ENCODE measurements at places on chromosomes 2 and 18.
A peak's percentile ranks its signal among the peaks of the same experiment; 100 is the strongest.

DNA sequence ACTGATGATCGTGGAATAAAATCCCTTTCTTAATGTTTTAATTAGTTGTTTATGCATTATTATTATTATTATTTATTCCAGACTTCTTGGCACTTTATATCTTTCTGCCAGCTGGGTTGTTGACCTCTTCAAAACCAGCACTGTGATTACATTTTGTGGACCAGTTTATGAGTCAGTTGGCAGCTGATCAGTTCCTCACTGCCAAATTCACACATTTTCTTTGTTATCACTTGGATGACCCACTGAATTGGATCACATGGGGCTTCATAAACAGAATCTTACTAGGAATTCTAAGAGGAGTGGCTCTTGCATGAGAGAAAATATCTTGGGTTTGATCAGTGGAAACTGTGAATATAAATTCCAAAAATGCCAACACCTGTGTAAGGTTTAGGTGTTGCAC is 321.8 kb upstream of the SPRED2 start:
- no peak for DNase-seq

DNA sequence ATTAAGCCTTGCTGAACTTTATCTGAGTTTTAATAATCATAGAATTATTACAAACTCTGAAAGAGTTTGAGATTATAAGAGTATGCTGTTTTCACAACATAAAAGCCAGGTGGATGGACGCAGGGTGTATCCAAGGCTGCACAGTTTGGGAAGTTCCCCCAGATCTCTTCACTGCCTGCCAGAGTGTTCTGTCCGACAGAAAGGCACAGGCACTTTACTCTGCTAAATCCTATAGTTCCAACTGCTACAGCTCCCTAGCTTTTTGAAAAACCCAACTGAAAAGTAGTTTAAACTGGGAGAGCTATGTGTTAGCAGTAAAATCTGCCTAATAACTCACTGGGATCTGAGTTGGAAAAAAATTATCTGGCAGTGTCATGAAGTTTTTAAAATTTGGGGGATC is 38.0 kb downstream of the MFSD6 start:
- no peak for DNase-seq

DNA sequence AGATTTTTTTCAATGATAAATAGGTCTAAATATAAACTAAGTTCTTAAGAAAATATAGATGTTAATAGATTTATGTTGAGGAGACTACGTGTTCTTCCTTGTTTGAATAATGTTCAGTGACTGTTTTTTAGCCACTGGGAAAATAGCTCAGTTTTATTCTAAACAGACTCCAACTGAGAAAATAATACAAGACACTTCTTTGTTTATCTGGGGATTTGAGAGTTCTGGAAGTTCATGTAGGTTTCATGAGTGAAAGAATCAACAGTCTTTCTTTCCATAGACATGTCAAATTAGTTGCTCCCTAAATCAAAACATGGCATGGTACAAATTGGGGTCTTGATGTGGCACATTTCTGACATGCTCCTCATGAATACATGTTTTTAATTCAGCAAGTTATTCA is 177.7 kb downstream of the MREG start:
- no peak for DNase-seq

- DNase-seq, result no peak
These were observed 2.6 kb downstream of the ATP5F1A start for GRCh38 chr18:46095532-46095931.

DNA sequence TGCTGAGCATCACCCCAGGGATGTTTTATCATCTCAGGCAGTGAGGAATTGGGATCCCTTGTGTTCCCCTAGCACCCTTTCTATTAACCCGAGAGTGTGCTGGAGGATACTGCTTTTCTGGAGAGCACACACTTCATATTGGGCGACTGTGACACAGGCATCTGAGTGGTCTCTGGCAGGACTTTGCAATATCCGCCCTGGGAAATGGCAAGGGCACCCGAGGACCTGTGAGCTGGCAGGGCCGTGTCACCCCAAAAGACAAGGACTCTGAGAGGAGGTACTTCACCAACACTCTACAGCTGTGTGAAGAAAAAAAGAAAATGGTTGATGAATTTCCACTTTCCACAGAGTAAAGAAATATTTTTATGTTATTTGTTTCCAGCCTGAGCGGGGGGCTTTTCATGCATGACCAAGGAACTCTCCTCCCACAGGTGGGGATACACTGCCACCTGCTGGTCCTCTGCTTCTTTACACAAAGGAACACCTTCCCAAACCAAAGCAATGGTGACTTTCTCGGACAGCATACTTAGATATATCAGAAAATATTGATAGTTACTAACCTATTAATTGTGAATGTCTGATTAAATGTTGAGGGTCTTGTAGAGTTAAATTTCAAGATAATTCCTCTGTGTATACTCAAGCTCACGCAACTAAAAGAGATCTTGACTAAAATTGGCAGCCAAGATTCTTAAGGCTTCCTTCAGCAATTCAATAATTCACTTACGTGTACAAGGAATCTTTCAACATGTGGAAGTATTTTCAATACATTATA is 45.9 kb upstream of the REG3G start:
- DNase-seq, result no peak

- no peak for DNase-seq
These were observed 1.4 kb upstream of the NRP2 start for GRCh38 chr2:205680903-205681302.

- DNase-seq, result no peak
These were observed 706 bp upstream of the BCL11A start for GRCh38 chr2:60554074-60554645.

DNA sequence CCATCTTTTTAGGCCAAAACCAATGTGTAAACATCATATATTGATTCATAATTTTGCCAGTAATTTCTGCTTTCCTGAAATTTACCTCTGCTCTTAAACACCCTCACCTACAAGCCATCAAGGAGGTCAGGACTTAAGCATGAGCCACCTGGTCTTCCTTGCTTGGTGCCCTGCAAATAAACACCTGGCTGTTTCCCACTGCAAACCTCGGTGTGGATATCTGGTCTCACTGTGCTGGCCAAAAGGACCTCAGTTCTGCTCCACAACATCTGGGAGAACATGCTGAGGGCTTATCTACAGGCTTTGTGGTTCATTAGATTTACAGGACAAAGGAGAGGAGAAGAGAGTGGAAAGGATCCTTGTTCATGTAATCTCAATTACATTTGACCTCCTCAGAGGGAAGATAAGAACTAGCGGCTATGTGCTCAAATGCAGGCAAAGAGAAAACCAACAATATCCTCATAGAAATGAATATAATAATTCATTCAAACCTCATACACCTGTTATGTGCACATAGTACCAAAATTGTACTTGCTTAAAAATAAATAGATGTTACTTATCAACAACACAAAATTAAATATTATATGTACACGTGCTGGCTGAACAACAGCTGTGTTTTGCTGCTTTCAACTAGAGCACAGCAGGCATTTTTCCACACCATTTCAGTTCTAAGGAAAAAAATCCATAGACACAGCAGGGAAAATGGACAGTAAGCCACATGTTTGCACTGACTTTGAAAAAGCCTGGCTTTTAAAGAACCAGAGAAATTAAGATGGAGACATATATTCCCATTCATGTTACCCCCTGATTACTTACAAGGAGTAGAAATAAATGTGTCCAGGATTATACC is 465.1 kb downstream of the LPIN1 start:
- DNase-seq, result peak; percentile 72

- no peak for DNase-seq
These were observed 265.5 kb downstream of the RPRM start for GRCh38 chr2:153213022-153213421.

Data from NCI-H2171 (cell line).